ENCODE measurements at places on chromosomes 1 and 21.

- DNase-seq = no peak
Observed at GRCh38 chr1:243287652-243288051, 31.8 kb downstream of the SDCCAG8 start.

GRCh38 chr1:210681158-210681557 lies 352.5 kb downstream of the HHAT start:
- no peak for DNase-seq

- peak; percentile 67 for DNase-seq
Observed at GRCh38 chr1:210222340-210223006, 10.1 kb upstream of the SERTAD4 start.

- no peak for DNase-seq
Observed at GRCh38 chr1:54853793-54854370, 33.1 kb downstream of the DHCR24 start.

DNA sequence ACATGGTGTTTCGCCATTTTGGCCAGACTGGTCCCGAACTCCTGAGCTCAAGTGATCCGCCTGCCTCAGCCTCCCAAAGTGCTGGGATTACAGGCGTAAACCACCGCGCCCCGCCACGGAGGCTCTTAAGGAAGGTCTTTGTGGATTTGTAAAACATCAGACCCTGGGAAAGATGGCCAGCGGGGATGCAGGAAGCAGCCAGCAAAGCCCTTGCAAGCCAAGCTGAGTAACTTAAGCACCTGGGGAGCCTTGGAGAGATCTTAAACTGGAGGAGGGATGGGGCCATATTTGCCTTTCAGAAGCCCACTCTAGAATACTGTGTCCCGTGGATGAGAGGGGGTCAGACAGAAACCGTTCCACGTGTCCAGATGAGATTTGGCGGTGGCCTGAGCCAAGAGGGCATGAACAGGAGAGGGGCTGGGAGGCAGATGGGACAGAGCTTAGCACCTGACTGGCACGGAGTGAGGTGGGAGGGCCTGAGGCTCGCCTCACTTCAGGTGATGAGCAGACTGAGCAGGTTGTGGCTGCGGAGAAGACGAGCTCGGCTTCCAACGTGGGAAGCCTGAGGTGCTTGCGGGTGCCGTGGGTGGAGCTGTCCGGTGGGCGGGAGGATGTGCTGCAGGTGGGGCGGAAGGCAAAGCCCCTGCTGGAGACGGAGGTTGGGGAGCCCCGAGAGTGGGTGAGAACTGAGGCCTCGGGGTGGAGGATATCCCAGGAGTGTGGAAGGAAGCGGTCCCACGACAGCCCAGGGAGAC lies 11.7 kb downstream of the C1orf216 start:
- DNase-seq = peak; percentile 57

DNA sequence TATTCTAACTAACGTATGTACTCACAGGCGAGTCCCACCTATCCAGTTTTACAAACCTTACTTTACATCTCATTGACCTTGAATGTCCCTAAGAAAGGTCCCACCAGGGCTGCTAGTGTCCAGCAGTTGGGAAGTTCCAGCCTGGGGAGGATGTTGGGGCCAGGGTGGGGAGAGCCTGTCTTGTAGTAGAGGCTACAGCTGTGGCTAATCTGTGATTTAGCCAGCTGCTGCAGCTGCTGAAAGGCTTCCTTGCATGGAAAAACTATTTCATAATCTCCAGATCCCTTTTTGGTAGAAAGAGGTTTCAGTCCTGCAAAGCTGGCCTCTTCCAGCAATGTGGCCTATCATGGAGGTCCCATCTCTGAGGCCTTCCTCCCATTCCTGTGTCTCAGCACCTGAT lies 23.1 kb downstream of the TNN start:
- DNase-seq = no peak

DNA sequence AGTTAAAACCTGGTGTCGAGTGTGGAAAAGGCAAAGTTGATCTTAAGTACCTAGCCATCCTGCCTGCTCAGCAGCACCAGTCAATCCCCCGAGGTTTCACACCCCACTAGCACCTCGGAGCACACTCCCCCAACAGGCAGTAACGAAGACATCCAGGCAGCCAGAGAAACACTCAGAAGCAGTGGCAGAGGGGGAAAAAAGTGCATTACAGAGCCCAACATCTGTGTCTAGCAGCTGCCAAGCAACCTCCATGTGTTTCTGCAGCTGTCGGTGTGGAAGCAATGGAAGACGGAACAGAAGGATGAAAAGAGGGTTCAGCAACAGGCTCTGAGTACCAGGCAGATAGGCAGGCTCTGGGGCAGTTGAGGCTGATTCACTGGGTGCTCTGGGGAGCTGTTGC lies 73.4 kb upstream of the PROX1 start:
- no peak for DNase-seq

GRCh38 chr1:174746024-174746808 lies 253.5 kb upstream of the CACYBP start:
- no peak for DNase-seq

- no peak for DNase-seq
Observed at GRCh38 chr1:63405021-63405420, 37.6 kb downstream of the ALG6 start.

GRCh38 chr1:8244304-8244703 lies 73.6 kb upstream of the SLC45A1 start:
- DNase-seq = no peak

GRCh38 chr1:181604482-181605249 lies 121.3 kb downstream of the CACNA1E start:
- no peak for DNase-seq

- DNase-seq = no peak
Observed at GRCh38 chr1:208985231-208985630, 598.3 kb upstream of the CAMK1G start.

- no peak for DNase-seq
Observed at GRCh38 chr1:197249324-197249723, 18.7 kb upstream of the CRB1 start.

DNA sequence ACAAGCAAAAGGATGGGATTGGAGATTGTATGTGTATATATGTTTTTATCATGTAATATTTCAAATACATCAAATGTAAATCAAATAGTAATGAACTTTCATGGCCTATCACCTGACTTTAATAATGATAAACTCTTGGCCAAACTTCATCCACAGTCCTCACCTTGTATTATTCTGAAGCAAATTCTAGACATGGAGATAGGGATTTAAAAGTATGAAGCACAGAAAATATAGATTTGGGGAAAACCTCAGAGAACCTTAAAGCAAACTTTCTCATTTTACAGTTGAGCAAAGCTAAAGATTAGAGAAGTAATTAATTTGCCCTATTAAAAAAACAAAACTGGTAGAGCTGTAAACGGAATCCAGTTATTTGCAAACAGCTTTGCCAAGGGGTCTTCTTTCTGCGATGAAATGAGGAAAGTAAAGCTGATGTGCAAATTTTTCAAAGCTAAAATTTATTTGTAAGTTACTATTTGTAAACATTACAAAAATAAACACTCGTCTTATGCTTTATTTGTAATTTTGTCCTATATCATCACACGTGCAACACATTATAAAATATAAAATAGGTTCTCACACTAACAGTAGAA lies 19.9 kb upstream of the KIF14 start:
- DNase-seq = no peak

DNA sequence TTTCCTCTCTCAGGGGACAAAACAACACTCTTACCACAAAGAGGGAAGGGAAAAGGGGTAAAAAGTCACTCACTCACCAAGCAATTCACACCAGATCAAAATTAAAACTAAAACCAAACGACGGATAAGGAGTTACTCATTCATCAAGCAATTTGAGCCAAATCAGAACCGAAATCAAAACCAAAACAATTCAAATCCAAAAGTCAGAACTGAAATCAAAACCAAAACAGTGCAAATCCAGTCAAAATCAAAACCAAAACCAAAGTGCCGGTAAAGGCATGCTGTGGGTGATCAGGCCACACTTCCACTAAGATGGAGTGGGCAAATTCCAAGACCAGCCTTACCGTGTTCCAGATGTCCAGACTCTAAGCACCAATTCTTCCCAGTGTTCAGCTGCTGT lies 717.9 kb downstream of the AMY1C start:
- DNase-seq = no peak

- DNase-seq = no peak
Observed at GRCh38 chr1:89606227-89606980, 26.5 kb upstream of the LRRC8C start.

DNA sequence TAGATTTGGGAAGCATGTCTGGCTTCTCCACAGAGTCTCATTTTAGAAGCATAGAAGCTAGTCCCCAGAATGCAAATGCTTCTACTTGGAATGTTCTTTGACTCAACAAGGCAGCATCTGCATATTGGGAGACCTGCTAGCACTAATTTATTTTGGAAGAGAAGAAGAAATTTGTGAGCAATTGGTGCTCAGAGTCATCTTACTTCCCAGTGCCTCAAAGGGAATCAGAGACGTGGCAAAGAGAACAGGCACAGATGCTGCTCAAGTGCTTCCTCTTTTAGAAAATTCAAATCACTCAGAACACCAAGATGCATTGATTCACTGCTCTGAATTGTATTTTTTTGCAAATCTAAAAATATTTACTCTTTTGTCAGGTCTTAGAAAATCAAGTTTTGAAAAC lies 255.7 kb downstream of the BRINP2 start:
- DNase-seq = no peak

- peak; percentile 59 for DNase-seq
Observed at GRCh38 chr1:10681296-10682107, 114.9 kb downstream of the CASZ1 start.

DNA sequence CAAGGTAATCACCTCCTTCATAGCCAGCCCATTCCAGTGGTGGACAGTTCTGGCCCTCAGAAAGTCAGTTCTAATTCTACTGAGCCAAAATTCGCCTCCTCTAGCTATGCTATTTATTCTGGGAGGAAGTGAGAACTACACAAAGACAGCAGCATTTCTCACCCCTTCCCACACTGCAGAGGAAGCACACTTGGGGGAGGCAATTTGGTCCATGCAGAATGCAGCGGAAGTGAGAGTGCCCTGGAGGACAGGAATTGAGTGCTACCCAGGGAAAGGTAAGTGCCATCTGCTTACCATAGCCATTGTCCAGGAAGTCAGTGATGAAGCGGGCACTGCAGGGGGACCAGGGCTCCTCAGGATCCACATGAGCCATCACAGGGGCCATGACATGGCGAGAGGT lies 3.7 kb downstream of the ADAMTS4 start:
- no peak for DNase-seq

DNA sequence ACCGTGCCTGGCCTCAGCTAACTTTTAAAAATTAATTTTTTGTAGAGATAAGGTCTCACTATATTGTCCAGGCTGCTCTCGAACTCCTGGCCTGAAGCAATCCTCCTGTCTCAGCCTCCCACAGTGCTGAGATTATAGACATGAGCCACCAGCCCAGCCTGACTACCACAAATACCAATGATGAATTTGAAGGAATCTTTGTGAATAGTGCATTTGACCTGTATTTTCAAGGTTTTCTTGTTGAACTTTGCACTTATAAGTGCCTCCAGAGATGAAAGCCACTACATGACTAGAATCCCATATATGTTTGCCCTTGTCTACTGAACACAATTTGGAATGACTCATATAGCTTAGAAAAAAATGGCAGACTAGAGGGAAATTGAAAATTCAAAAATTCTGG lies 297.3 kb downstream of the NFIA start:
- no peak for DNase-seq

- DNase-seq = no peak
Observed at GRCh38 chr1:23449958-23450357, 25.4 kb upstream of the TCEA3 start.

DNA sequence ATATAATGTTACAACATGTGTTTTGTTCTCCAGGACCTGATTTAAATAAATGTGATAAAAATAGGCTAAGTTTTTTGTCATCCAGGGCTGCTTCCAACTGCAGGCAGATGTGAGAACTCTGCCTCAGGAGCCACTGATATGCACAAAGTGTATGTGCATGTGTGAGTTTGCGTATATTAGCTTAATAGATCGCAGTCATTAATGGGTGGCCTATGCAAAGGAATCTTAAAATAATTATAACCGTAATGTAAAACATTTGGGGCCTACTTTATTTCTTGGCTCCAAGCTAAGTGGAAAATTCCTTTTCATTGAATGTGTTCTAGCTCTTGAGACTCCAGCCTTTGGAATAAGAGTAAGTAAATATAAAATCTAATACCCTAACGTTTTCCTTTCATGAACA lies 16.8 kb downstream of the DHX9 start:
- no peak for DNase-seq

DNA sequence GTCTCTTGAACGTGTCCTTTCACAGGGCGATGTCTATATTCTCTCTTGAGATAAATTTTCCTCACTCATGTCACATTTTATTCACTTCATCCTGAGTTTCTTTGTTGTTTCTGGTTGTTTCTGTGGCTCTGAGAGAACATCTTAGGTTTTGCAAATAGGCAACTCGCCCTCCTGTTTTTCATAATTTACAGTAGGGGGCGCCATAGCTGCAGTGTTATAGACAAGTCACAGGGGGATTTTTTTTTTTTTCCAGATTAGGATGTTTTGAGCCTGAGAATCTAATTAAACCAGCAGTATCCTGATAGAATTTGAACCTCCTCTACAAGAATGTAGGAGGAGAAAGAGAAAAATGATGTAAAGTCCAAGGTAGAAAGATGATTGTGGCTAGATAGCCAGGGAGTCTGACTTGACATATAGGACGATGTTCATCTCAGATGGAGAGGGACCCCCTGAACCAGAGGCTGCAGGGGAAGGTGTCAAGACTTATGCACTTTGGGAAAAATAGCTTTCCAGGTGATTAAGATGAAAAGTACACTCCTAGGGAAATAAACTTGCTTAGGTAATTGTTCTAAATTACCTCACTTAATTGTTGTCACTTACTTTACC lies 76.3 kb downstream of the ZP4 start:
- DNase-seq = peak; percentile 64

DNA sequence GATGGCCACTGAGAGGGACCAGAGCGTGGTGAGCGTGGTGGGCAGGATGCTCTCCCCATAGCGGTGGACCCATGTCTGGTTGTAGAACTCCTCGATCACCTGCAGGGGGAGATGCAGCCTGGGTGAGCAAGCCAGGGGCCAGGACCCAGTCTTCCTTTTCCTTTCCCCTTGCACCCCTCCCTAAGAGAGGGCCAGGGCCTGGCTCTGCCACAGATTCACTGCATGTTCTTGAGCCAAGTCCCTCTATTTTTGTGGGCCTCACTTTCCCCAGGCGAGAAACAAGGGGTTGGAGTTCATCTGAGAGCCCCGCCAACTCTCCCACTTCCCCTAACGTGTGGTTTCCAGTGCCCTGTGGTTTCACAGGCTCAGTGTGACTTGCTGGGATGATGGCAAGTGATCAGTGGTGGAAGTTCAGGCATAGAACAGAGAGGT lies 27.5 kb downstream of the SLC2A1 start:
- peak; percentile 67 for DNase-seq

GRCh38 chr21:42317341-42317741 lies 2.1 kb upstream of the TFF3 start:
- no peak for DNase-seq

- DNase-seq = peak; percentile 40
Observed at GRCh38 chr1:4172644-4173599, 272.9 kb upstream of the C1orf174 start.

GRCh38 chr1:204673209-204673608 lies 12.3 kb downstream of the LRRN2 start:
- no peak for DNase-seq

GRCh38 chr1:5637171-5637570 lies 355.1 kb downstream of the NPHP4 start:
- DNase-seq = peak; percentile 31

- no peak for DNase-seq
Observed at GRCh38 chr1:68703921-68704354, 207.1 kb upstream of the DEPDC1 start.

GRCh38 chr1:205373022-205373797 lies 16.5 kb upstream of the KLHDC8A start:
- DNase-seq = no peak

- no peak for DNase-seq
Observed at GRCh38 chr21:45284456-45284741, 3.3 kb downstream of the POFUT2 start.

All from neural progenitor cell (in vitro differentiated cells).